ENCODE measurements at places on chromosomes 16 and 17.

DNA sequence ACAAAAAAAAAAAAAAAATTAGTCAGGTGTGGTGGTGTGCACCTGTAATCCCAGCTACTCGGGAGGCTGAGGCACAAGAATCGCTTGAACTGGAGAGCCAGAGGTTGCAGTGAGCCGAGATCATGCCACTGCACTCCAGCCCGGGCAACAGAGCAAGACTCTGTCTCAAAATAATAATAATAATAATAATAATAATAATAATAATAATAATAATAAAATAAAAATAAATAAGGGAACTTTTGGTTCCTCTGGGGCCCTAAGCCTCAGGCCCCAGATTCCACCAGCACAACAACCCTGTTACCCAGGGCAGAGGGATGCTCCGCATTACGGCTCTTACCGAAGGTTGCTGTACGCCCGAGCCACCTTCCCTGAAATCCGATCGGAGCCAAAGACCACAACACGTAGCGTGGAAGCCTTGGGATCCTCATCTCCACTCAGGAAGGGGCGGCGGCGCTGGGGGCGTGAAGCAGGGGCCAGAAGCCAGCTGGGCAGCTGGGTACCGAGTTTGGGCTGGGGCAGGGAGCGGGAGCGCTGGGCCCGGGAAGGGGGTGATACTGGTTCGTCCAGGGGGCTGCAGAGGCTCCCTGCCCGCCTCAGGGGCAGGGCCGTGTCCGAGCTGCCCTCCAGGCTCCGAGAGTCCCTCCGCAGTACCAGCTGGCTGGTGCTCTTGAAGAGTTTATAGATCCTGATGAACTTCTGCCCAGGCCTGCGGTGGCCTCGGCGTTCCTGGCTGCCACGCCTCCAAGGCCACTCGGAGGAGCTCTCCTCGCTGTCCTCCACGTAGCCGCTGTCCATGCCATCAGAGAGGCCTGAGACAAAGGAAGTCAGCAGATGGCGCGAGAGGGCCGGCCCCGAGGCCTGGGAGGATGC, 20.6 kb upstream of the PIK3R6 start:
- no peak for DNase-seq

GRCh38 chr17:59345476-59345875, 14.0 kb downstream of the YPEL2 start:
- DNase-seq = no peak

GRCh38 chr17:50533185-50533584, 650 bp downstream of the EPN3 start:
- no peak for DNase-seq

GRCh38 chr17:2181206-2181896, 122.2 kb downstream of the SMG6 start:
- DNase-seq = no peak

Data from stimulated activated CD8-positive, alpha-beta memory T cell treated with anti-CD3 and anti-CD28 coated beads, Interleukin-4, amount 100 ng/mL, for 48 hours (primary cell).